NCI-H1092 (cell line): ENCODE measurements at places on chromosomes 5 and 9.

GRCh38 chr5:57568136-57568535 lies 85.5 kb upstream of the ACTBL2 start:
- DNase-seq, result no peak

- no peak for DNase-seq
These were observed 891.4 kb upstream of the C9orf72 start for GRCh38 chr9:28464481-28465216.

DNA sequence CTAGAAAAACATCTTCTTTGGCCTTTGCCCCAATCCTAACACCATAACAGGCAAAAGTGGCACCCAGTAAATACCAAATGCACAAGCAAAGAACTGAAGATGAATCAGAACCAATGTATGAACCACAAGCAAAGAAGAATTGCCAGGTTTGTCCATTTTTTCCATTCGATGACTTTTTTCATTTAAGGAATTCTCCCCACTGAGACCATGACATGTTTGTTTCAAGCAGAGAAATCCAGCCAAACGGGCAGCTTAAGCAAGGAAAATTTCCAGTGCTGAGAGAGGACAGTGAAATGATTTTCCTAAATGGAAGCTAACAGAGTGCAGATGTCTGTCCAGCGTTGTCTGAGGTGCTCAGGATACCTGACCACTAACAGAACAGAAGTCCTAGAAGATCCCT lies 203.7 kb downstream of the ADAMTS12 start:
- no peak for DNase-seq

- no peak for DNase-seq
These were observed 355.6 kb upstream of the DAB2 start for GRCh38 chr5:39780347-39780746.

- no peak for DNase-seq
These were observed 19.4 kb downstream of the NR2F1 start for GRCh38 chr5:93602241-93603077.

GRCh38 chr5:108862211-108862610 lies 114.5 kb downstream of the FER start:
- DNase-seq, result no peak

- peak; percentile 8 for DNase-seq
These were observed 206.6 kb upstream of the HAPLN1 start for GRCh38 chr5:83927140-83927733.

GRCh38 chr5:174312270-174312617 lies 266.7 kb downstream of the NSG2 start:
- DNase-seq, result no peak

GRCh38 chr9:113828221-113828620 lies 47.9 kb upstream of the ZNF618 start:
- no peak for DNase-seq

GRCh38 chr5:154962494-154962893 lies 21.6 kb downstream of the MRPL22 start:
- no peak for DNase-seq

GRCh38 chr5:45696206-45696836 lies at the start of gene HCN1:
TSS of gene HCN1 (minus strand) at chr5:45696380.
- peak; percentile 71 for DNase-seq

- no peak for DNase-seq
These were observed 13.1 kb upstream of the STXBP1 start for GRCh38 chr9:127598839-127599549.

- no peak for DNase-seq
These were observed 23.9 kb downstream of the B4GALT1 start for GRCh38 chr9:33143241-33143661.

DNA sequence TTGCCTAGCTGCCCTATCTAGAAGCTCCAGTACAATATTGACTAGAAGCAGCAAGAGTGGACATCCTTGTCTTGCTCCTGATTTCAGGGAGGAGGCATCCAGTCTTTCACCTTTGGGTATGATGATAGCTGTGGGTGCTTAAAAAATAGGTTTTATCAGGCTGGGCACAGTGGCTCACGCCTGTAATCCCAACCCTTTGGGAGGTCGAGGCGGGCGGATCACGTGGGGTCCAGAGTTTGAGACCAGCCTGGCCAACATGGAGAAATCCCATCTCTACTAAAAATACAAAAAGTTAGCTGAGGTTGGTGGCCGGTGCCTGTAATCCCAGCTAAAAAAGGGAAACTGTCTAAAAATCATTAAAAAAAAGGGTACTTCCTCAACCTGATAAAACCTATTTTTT lies 2.0 kb upstream of the CAMSAP1 start:
- no peak for DNase-seq

- DNase-seq, result no peak
These were observed 148.8 kb downstream of the GADD45G start for GRCh38 chr9:89753472-89754055.

GRCh38 chr9:135488527-135488926 lies 8.9 kb downstream of the PPP1R26 start:
- no peak for DNase-seq

GRCh38 chr5:103092676-103093075 lies 27.3 kb downstream of the GIN1 start:
- no peak for DNase-seq

- DNase-seq, result no peak
These were observed 848.0 kb downstream of the PTPRD start for GRCh38 chr9:9764821-9765220.

DNA sequence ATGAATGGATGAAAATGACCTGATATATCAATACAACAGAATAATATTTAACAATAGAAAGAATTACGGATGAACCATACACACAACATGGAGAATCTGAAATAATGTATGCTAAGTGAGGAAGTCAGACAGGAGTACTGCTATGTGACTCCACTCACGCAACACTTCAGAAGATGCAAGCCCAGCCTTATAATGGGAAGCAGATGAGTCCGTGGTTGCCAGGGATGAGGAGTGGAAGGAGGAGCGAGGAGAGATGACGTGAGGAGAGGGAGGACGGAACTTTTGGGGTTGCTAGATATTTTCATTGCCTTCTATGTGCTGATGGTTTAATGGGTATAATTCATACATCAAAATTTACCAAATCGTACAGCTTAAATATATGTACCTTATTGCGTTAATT lies 55.4 kb upstream of the ERCC6L2 start:
- DNase-seq, result no peak
